ENCODE measurements at places on chromosomes 6 and 20. TPM values are rescaled to one million over a fixed set of nuclear protein-coding genes. Genes with fewer than 3 reads are reported as not detected.

GRCh38 chr6:167588920-167589614 lies 237.6 kb upstream of the AFDN start:
- no peak for DNase-seq

DNA sequence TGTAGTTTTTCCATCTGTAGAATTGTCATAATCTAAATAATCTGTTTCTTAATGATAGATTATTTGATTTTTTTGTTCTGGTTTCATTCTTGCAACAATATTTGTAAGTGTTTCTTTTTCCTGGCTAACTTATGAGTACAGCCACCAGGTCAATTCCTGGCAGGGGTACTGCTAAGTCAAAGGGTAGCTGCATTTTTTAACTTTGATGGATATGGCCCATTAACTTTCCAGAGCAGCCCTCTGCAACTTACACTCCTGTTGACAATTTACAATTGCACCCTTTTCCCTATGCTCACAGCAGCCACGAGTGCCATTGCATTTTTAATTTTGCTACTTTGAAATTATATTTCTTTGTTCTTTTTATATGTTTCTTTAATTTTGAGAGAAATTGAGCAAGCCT lies 209.3 kb upstream of the CST7 start:
- no peak for DNase-seq

GRCh38 chr20:64101731-64102621 lies 5.4 kb downstream of the NPBWR2 start:
- DNase-seq: no peak

- DNase-seq: no peak
Measured at GRCh38 chr20:25308671-25309394, 60.9 kb downstream of the PYGB start.

- DNase-seq: peak; percentile 26
Measured at GRCh38 chr6:165573671-165574070, 89.4 kb downstream of the PDE10A start.

- DNase-seq: no peak
Measured at GRCh38 chr6:150627154-150627553, 27.5 kb downstream of the PLEKHG1 start.

- DNase-seq: no peak
Measured at GRCh38 chr6:24875534-24875901, 60.2 kb downstream of the RIPOR2 start.

GRCh38 chr6:7787137-7787608 lies 61.3 kb downstream of the BMP6 start:
- no peak for DNase-seq

DNA sequence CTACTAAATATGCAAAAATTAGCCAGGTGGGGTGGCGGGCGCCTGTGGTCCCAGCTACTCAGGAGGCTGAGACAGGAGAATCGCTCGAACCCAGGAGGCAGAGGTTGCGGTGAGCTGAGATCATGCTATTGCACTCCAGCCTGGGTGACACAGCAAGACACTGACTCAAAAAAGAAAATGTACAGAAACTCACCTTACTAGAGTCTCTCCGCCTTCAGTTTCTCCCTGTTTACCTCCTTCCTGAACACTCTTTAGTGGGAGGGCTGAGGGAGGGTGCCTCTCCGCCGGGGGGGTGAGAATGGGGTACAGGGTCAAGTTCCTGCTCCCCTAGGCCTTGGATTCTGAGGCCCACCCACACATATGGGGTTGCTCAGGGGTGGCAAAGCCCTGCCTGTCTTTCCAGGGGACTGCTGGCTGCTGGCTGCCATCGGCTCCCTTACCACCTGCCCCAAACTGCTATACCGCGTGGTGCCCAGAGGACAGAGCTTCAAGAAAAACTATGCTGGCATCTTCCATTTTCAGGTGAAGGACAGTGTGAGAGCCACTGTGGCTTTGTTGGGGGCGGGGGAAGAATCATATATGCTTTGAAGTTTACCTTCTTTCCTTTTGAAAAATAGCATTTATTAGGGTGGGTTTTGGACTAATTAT lies 13.4 kb downstream of the CAPN11 start:
- no peak for DNase-seq

GRCh38 chr6:157314705-157315321 lies 8.5 kb downstream of the TMEM242 start:
- peak; percentile 44 for DNase-seq

DNA sequence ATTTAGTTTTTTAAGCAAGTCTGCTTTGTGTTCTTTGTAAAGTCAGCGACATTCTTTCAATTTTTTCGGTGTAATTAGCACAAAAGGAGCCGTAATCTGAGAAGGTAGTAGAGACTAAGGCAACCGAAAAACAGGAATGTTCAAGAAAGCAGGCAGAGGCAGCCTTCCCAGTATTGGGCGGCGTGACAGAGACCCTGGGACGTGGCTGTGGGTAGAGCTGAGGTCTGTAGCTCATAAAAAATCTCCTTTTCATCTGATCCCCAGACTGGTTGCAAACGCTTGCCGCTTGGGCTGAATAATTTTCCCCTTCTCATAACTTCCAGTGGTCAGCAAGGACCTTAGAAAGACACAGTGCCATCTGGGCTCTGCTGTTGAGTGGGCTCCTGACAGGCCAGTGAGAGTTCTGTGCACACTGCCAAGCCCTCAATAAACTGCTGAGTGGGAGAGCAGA lies 30.8 kb downstream of the GNAS start:
- no peak for DNase-seq

GRCh38 chr6:162681447-162681846 lies 46.1 kb downstream of the PRKN start:
- DNase-seq: no peak

- DNase-seq: no peak
Measured at GRCh38 chr20:36644706-36645095, 1.3 kb downstream of the SLA2 start.

DNA sequence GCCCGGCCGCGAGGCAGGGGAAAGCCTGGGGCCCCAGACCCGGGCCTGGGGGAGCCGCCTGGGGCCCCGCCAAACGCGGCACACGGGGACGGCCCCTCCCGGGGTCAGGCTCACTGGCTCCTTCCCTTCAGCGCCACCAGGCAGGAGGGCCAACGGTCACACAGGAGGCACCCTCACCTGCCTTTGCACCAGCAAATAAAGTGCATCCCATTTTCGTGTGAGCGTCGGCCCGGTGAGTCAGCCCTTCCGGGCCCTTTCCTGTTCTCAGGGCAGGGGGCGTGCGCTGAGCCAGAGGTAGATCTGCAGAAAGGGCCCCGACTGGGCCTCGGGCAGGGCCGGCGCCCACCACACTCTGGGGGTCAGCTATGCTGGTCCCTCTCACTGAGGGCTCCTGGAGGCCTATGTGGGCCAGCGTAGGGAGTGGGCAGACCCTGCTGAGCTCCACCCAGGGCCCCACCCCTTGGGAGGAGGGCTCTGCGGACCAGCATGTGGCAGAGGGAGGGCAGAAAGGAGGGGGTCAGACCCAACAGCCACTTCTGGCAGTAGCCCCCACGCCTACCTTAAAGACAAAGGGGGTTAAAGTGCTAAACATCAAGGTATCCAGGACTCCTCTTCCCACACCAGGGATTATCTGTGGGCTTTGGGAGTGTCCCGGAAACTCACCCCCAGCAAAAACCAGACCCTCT lies 931 bp upstream of the UCKL1 start:
- DNase-seq: no peak

- no peak for DNase-seq
Measured at GRCh38 chr20:35546127-35546526, 4.2 kb downstream of the ERGIC3 start.

- DNase-seq: no peak
Measured at GRCh38 chr6:51350308-51350904, 531.7 kb downstream of the TFAP2B start.

DNA sequence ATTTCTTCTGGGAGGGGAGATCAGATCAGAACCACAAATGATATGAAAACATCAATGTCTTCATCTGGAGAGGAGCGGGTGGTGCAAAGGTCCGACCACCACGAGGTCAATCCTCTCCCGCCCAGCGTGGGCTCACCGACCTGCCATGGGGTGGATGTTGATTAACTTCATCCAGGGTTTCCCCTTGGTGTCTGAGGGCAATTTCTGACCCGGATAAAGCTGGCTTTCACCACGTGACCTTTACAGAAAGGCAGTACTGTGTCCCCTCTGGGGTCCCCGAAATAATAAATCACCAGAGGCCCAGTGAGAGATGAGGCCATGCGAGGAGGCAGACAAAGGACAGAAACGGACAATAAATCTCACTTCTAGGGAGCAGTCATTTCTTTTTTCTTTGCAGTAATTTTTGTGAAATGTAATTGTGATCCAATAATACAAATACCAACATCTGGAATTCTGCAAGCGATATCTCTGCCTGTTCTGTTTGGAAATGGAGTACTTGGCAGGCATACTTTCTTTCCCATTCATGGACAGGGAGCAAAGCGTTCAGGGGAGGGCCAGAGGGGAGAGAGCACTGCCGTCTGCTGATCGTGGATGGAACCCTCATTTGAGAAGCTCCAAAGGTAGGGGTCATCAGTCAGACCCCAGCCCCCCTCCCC lies 55.1 kb upstream of the APCDD1L start:
- no peak for DNase-seq

DNA sequence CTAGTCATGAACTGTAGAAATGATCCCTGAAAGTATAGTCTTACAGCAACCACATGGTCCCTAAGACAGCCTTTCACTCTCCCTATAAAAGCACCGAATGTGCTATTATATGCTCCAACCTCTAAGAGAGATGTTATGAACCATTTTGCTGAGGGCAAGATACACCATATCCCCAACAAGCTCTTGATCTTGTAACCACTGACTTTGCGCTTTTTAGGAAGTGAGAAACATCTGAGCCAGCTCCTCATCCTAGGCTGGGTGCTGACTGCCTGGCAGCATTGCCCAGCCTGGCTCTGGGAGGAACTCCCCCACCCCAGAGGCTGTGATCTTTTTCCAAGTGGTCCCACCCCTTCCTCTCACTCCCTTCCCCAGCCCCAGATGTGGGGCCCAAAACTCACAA lies 3.1 kb upstream of the EMILIN3 start:
- DNase-seq: no peak

DNA sequence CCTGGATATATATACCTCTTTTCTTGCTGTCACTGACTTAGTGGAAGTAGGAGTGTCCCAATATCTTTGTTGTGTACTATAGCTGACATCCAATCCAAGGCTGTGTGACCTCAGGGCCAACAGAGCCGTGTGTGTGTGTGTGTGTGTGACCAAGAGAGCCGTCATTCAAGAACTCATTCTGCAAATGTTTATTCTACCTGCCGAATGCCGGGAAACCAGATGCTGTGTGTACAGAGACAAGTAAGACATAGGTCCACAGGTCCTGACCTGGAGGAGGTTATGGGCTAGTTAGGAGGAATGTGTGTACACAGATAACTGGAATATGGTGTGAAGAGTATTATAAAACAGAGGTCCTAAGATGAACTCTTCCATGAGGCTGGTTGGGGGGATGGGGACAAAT lies 190.0 kb downstream of the DHX35 start:
- DNase-seq: no peak

- no peak for DNase-seq
Measured at GRCh38 chr20:4666001-4666479, 55.7 kb upstream of the PRND start.

DNA sequence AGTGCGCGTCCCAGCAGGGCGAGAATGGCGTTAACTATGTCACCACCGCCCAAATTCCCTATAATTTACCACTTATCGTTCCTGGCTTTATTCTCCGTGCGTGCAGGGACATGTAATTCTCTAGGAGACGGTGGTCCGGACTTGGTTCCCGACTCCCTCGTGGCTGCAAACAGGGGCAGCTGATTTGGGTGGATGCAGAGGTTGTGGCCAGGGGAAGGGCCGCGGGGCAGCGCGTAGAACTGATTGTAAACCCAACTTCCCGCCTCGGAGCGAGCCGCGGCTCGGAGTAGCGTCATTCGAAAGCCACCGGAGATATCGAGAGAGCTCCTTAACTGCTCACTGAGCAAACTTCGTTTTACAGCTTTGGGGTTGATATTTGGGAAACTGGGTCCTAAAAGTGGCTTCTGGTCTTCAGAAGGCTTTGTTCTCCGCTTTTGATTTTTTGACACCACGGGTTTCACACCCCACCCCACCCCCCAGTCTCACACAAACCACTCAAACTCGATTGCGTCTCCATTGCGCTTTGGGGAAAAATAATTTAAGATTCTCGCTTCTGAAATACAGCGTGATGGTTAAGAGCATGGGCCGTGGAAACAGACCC lies 17.5 kb upstream of the ZSCAN9 start:
- DNase-seq: no peak

DNA sequence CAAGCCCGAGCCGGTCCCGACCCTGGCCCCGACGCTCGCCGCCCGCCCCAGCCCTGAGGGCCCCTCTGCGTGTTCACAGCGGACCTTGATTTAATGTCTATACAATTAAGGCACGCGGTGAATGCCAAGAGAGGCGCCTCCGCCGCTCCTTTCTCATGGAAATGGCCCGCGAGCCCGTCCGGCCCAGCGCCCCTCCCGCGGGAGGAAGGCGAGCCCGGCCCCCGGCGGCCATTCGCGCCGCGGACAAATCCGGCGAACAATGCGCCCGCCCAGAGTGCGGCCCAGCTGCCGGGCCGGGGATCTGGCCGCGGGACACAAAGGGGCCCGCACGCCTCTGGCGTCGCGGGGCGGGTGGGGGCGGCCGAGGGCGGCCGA lies 37.5 kb downstream of the YTHDF1 start:
- DNase-seq: no peak

- DNase-seq: no peak
Measured at GRCh38 chr20:50774515-50774914, 20.3 kb upstream of the BCAS4 start.

GRCh38 chr20:31617432-31618104 lies 12.5 kb downstream of the ID1 start:
- DNase-seq: no peak

ASF1A gene
- 35.1 TPM for polyA plus RNA-seq

DHX16 gene
- 43.5 TPM for polyA plus RNA-seq

XRN2 gene
- 104 TPM for polyA plus RNA-seq

PSORS1C2 gene
- polyA plus RNA-seq: not detected

VPS16 gene
- polyA plus RNA-seq: 34.5 TPM
